ENCODE measurements at places on chromosomes 5 and 9.

GRCh38 chr9:120927269-120928014 lies 846 bp upstream of the TRAF1 start:
- DNase-seq = no peak

DNA sequence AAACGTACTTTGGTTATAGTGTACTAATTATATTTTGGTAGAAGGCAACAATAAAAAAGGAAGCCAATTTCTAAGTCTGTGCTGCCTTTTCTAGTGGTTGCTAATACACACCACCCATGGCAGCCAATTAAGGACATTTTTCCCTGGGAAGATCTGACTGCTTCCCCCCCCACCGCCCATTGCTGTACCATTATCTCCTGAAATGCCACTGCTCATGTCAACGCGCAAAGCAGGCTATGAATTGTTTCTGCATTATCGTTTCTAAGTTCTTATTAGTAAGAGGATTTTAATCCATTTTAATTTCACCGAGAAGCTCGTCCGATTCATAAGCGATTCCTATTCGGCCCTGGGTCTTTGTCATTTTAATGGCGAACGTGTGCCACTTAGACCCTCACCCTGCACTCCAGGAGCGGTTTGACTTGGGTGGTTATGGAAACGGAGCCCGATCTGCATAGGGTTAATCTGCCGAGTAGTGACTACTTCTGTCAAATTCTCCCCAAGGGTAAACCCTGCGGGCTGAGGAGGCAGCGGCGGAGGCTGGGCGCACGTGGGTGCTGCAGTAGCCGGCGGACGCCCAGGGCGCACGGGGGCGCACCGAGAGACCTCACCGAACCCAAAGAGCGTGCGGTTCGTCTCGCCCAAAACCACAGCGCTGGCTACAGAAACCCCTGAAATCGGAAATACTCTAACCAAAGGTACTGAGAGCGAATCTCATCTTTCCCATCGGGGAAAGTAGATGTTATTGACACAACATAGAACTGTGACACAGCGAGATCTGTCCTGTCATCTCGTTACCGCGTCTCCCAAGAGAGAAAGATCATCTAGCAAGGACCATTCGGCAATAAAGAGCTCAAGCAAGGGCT lies 55.8 kb upstream of the SHC3 start:
- DNase-seq = no peak

DNA sequence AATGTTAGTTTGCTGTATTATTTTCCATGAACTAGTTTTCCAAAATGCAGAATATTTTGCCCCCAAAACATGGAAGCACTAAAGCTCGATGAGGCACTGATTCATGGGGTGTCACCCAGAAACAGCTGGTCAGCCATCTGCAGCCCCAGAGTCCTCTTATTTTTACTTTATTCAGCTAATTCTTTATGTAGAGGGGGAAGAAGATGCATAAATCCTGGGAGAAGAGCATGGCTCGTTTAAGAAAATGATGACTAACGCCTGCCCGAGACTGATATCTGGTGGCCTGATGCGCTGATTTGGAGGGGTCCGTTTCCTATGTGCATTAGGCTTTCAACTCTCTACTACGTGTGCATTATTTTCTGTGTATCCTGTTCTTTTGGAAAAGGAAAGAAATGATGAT lies 390.3 kb upstream of the MEF2C start:
- DNase-seq = no peak

DNA sequence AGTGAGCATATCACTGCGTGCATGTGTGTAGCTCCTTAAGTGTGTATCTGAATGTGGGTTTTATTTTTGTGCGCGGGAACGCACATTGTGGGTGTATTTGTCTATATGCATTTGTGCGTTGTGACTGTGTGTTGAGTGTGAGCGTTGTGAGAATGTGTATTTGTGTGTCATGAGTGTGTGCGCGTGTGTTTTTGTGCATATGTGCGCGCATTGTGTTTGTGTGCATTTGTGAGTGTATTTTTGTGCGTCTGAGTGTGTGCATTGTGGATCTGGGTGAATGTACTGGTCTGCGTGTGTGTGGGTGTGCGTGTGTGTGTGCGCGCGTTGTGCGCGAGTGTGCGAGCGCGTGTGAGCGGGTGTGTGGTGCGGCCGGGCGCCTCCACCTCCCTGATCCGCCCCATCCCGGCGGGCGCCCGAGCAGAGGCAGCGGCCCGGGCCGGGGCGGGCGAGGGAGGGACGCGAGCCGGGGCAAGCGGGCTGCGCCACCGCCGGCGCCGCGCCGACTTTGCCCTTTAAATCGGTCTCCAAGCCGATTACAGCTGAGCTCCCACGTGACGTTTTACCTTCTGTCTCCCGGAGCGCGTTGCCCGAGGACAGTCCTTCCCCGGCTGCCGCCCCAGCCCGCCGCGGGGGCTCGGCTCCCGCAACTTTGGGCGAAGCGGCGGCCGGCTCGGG lies at the start of gene RASGRF2:
TSS of gene RASGRF2 (plus strand) at position 596 of the 675 bp plus-strand sequence. CDS start 376 bp downstream, outside the sequence.
- peak; percentile 3 for DNase-seq

- no peak for DNase-seq
These were observed 142.1 kb downstream of the RXRA start for GRCh38 chr9:134468358-134468757.

- DNase-seq = no peak
These were observed 68.8 kb upstream of the PPP2R2B start for GRCh38 chr5:146947181-146947941.

DNA sequence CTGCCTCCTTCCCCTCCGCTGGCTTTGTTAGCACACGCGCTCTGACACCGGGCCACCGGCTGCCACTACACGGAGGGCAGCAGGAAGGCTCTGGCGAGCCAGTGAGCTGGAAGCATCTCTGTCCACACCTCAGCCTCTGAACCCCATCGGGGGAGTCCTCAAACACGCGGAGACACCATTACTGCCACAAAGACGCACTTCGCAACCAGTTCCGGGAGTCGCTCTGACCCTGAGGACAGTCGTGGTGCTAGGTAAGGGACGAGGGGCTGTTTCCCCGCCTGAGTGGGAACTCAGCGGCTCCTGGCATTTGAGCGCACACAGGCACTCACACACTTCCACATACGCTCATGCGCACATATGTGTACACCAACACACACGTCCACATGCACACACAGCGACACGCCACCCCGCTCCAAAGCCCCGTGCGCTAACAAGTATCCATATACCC lies 160.0 kb downstream of the C9orf152 start:
- DNase-seq = no peak

- DNase-seq = no peak
These were observed 4.4 kb downstream of the IL9 start for GRCh38 chr5:135891268-135891667.

GRCh38 chr5:162372256-162372655 lies 304.7 kb downstream of the GABRG2 start:
- DNase-seq = no peak

- DNase-seq = no peak
These were observed 96.8 kb upstream of the CTSL start for GRCh38 chr9:87629104-87629503.

GRCh38 chr5:23457780-23458179 lies 49.6 kb upstream of the PRDM9 start:
- no peak for DNase-seq
